ENCODE measurements at places on chromosomes 6 and 20.

DNA sequence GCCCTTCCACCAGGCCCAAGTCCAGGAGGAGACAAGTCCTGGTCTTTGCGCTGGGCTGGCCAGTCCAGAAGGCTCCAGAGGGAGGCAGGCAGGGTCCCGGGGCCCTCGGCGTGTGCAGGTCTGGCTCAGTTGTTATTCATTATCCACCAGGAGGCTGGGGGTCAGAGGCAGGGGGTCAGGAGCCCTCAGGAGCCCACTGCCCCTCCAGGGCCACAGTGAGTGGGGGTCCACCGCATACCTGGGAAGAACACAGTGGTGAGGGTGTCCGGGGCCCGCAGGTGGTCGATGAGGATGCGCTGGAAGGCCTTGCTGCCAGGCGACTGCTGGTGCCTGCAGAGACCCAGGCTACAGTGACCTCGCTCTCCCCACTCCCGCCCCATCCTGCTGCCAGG lies 4.4 kb upstream of the C20orf144 start:
- no peak for DNase-seq

- no peak for DNase-seq
These were observed 147.5 kb upstream of the SMLR1 start for GRCh38 chr6:130679684-130680083.

DNA sequence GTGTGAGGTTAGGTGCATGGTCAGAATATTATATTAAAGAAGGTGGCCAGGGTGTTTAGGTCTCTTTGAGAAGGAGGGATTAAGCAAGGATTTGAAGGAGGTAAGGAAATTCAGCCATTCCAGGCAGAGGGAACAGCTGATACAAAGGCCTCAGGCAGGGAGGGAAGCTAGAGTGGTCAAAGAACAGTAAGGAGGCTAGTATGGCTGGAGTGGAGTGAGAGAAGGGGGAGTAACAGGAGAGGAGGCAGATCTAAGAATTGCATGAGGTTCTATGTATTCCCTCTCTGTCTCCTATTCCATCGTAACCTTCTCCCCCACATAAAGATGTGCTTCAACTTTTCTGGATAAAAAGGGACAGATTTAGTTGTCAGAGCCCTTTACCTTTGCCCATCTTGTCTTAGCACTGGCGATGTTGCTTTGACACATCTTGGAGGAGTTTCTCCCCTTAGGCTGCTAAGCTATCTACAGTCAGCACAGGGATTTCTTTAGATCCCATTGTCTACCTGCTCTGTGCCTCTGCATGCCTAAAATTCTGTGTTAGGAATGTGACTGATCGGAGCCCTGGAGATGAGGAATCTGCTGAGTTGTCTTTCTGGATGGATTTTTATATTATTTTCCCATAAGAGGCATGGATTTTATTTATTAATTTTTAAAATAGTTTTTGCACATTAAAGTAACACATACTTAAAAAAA lies 59.9 kb downstream of the KLHL31 start:
- DNase-seq: no peak

DNA sequence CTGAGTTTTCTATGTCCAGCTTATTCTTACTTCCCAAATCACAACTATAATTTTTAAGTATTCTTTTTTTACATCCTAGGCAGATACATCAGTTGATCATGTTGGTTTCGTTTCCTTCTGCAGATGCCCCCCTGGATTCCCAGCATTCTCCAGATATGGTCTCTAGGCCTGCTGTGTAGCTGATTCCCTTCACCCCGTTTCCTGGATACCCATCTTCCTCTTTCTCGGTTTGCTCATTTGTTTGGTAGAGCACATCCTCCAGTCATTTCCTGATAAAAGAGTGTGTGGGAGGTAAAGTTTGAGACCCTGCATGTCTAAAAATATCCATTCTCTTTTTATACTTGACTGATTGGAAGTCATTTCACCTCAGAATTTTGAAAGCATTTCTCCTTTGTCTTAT lies 66.4 kb downstream of the ANKS1A start:
- DNase-seq: no peak

GRCh38 chr6:127205036-127205435 lies 61.6 kb upstream of the RNF146 start:
- DNase-seq: no peak

- DNase-seq: no peak
These were observed 91.5 kb downstream of the NFATC2 start for GRCh38 chr20:51450984-51451383.

GRCh38 chr6:84498905-84499304 lies 265.5 kb downstream of the TBX18 start:
- no peak for DNase-seq

GRCh38 chr20:507761-508332 lies 35.7 kb downstream of the CSNK2A1 start:
- DNase-seq: no peak

DNA sequence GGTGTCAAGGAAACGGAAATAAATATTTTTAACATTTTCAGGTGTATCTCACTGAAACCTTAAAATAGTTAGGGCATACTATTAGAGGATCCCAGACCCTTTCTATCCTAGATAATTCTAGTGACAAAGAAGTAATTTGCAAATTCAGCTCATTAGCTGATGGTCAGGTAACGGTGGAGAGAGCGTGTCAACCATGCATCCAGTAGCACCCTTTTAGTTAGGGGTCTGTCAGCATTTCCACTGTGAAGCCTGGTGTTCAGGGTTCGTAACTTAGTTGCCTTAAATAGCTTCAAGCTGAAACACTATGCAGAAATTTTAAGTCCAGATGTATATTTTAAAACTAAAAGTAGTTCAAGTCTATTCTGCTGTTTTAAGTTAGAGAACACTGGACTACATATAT lies 48.5 kb upstream of the SUPT3H start:
- DNase-seq: no peak

- no peak for DNase-seq
These were observed 16.9 kb downstream of the SRC start for GRCh38 chr20:37362821-37363220.

- DNase-seq: no peak
These were observed 70.2 kb downstream of the TULP4 start for GRCh38 chr6:158382491-158382890.

- no peak for DNase-seq
These were observed 66.3 kb downstream of the YTHDF1 start for GRCh38 chr20:63149531-63150192.

- no peak for DNase-seq
These were observed 363.3 kb downstream of the KIF16B start for GRCh38 chr20:16209951-16210361.

DNA sequence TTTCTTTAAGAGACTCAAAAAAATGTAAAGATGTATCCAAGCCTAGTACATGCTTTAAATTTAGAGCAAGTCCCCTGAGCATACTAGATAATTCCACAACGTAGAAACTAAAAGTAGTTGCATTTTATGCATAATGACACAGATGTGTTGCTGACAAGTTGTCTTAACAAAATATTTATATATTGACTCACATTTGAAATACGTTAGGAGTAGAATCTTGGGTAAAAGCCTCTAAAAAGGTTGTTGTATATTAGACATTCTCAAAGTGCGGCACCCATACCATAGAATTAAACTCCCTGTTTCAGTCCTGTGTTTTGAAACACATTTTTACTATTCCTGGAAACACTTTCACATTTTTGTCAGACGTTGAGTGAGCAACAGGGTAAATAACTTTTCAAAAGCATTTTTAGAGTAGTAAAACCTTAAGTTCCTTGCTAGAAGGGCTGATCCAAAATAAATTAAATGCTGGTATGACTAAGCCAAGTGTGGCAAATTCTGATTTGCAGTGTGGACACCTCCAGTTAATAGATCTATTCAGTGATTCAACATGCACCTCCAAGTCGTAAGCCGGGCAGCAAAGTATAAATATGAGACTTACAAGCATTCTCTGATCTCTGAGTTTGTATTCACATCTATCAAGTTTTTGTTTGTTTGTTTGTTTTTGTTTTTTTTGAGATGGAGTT lies 97.5 kb downstream of the GMDS start:
- no peak for DNase-seq

- DNase-seq: no peak
These were observed 99.5 kb downstream of the ADTRP start for GRCh38 chr6:11679099-11679498.

DNA sequence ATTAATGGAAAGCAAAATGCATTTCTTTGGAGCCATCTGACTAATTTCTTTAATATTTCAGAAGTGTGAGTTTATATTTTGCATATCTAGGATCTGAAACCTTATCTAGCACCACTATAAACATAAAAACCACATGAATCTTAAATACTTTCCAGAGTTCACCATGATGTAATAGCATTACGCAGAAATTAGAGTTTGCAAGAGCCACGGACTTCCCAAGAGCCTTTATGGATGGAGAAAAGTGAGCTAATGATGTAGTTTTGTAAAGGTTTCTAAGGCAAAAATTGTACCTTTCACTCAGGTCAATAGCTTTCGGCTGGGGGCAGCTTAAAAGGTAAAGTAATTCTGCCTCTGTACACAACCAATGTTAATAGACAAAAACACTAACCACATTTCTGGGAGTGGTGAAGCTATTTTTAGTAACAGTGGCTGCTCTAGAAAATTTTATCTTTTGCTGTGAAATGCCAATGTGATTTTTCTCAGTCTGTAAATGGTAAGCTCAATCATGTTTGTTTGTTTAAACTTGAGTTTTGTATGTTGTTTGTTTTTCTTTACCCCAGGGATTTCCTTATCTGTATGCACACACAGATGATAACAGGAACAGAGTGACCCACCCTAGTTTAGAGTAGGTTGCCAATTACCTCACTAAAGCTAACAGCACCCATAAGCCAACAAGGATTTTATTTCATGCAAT lies 80.5 kb downstream of the FILIP1 start:
- DNase-seq: no peak

DNA sequence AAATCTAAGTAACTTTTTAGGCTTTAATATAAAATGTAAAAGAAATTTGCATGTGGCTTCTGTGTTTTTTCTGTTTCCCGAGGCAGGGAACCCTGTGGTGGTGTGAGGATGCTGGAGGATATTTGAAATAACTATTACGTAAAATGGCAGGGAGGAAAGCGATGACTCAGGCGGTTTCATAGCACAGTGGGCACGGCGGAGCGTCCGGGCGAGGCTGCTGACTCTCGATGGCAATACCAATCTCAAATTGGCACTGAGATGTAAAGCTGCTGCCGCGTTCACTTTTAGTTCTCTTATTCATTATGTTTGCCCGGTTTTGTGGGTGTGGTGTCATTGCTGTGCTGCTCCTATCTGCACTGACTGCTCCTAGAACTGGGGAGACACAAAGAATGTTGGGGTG lies 254.3 kb downstream of the THBS2 start:
- DNase-seq: no peak

- no peak for DNase-seq
These were observed 67.2 kb upstream of the MLIP start for GRCh38 chr6:54044059-54044458.

DNA sequence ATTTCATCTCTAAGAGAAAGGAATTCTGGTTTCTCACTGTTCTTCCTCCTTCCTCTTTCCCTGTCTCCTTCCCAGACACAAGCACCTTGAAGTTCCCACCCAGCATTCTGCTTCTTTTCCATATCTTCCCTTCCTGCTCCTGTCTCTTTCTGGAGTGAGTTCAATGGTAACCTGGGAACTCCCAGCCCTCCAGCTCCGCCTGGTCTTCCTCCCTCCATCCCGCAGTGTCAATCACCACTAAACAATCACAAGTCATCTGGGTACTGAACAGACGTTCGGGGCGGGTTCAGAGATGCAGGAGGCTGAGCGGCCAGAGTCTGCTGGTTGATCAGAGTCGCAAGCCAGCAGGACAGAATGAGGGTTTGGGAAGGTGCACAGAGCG lies 7.7 kb downstream of the TTBK1 start:
- no peak for DNase-seq
